ENCODE measurements at places on chromosomes 6 and 20.

- no peak for DNase-seq
Observed at GRCh38 chr6:166705069-166705468, 78.0 kb upstream of the RPS6KA2 start.

DNA sequence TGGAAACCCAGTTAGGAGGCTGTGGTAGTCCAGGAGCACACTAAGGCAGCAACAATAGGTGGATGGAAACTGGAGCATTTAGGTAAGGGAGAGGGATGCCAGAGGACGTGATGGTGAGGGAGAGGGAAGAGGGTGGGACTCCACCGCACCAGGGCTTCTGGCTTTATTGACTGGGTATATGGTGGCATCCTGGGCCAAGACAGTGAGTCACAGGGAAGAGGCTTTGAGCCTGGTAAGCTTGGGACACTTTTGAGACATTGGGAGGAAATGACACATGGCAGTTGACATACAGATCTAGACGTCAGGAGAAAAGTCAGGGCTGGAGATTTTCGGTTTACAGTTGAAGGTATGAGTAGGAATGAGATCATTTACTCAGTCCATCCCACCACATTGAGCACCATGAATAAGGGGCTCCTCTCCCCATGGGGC is 14.9 kb downstream of the NT5E start:
- DNase-seq = no peak

- no peak for DNase-seq
Observed at GRCh38 chr6:3841711-3842565, 7.2 kb upstream of the FAM50B start.

DNA sequence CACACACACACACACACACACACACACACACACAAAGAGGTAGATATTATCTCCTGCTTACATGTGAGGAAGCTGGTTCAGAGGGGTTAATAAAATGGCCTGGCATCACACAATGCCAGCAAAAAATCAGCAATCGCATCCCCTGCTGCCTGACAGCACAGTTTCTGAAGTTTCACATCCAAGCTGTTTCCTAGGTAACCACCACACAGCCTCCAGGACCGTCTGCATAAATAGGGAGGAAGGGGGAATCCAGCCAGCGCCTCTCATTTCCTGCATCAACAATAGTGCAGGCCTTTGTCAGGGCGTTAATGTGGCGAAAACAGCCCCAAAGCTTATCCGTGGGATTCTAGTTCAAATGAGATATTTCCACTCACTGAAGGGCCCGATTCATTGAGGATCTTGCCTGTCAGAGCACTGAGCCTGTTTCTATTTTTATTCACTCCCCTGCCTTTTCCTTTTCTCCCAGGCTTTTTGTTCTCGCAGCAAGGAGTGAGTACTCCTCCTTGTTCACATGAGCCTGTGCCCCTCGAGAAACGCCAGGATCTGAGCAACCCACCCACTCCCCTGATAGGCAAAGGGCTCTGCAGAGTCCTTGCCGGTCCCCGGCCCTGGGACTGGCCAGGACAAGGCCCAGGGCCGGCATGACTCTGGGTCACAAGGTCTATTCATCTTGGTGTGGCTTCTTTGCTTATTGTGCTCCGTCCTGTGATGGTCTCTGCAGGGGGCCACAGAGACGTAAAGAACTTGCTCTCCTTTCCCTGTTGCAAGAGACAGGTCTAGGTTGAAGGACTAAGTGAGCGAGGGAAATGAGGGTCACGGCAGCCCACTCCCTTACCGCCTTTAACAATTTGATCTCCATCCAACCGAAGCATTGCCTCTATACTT is 32.7 kb downstream of the TUBB2B start:
- DNase-seq = no peak

GRCh38 chr20:31739550-31739977 is 474 bp downstream of the TPX2 start:
- DNase-seq = no peak

DNA sequence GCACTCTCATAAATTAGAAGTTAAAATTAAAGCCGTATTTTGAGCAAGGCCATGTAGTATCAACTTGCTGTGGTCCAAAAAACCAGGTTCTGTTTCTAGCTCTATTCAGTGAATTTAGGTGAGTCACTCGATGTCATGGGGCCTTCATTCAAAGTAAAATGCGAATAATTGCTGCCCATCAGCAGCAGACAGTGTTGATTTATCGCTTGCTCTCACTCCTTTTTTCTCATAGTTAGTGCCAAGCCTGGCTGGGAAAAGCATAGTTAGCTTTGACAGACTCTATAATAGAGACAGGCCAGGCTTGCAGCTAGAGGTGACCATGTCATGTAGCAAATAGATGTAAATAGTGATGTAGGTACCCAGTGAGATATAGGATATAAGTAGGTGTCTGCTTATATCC is 136.0 kb downstream of the EDN1 start:
- DNase-seq = no peak

- DNase-seq = no peak
Observed at GRCh38 chr20:22826306-22827230, 208.5 kb upstream of the SSTR4 start.

DNA sequence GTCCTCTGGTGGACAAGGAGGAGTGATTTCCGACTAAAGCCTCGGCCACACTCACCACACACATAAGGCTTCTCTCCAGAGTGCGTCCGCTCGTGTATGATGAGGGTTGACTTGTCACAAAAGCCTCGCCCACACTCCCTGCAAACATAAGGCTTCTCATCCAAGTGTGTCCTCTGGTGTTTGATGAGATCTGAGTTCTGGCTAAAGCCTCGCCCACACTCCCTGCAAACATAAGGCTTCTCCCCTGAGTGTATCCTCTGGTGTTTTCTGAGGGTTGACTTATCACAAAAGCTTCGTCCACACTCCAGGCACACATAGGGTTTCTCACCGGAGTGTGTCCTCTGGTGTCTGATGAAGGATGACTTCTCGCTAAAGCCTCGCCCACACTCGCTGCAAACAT is 12.9 kb upstream of the SNRPB start:
- DNase-seq = no peak

DNA sequence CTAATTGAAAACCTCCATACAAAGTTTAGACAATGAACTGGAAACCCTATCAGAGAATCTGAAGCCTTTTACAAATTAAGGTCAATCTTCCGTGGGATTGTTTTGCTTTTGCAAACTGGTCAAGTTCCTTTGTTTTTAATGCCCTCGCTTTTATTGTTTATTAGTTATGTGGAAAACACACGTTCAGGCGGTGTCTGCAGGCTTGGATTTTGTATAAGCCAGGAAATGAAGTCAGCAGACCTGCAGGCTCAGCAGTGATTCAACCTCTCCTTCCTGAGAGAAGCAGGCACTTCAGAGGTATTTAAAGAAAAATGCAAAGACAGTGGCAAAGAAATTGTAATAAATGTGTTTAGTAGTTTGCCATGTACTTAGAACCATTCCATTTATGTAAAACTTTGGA is 103.4 kb upstream of the PDE10A start:
- no peak for DNase-seq

- DNase-seq = no peak
Observed at GRCh38 chr6:41334482-41335040, 847 bp upstream of the NCR2 start.

DNA sequence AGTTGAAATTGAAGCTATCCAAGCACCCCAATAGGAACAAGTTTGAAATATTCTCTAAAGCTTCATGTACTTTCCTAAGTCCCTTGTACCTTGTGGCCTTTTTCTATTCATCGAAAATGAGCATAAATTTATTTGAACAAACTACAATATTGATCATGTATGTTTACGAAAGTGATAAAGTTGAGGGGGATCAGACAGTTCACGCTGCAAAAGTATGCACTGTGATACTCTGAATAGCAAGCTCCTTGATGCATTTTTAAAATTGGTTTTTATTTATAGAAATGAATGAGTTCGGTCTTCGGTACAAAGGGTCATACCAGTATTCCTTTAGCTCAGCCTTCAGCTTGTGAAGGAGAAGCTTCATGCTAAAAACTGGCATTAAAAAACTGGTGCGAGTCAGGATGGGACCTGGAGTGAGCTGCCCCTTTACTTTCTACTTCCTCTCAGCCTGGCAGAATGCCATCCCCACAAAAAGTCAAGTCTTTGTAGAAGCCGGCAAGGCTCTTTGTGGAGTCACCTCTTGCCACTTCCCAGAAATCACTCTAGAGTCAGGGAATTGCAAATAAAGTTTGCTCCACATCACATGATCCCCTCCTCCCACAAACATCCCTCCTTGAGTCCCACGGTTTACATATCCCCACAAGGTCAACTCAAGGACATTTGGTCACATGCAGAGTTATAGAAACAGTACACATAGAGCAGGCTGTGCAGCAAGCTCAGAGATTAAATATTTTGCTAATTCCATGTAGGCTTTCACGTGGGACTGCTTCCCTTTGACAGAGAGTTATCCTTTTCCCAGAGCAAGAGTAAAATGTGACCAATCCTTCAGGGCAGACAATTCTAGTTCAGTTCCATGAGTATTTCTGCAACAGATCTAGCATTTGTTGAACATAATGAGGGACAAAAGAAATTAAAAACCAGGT is 34.6 kb upstream of the ADGRF1 start:
- DNase-seq = no peak

DNA sequence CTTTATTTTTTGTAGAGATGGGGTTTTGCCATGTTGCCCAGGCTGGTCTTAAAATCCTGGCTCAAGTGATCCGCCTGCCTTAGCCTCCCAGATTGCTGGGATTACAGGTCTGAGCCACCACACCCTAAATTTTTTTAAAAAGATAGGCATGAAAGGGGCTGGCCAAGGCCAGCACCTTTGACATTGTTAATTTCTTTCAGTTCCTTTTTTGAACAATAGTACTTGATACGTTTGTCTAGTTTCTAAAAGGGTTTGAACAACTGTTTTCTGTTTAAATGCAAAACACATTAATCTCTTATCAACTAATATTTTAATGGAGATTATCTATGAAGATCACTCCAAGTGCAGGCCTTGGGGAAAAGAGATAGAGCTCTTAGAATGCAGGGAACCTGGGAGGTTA is 37.6 kb upstream of the PTPRK start:
- no peak for DNase-seq

- no peak for DNase-seq
Observed at GRCh38 chr6:114407426-114408035, 64.7 kb upstream of the HS3ST5 start.

Measured in activated T-cell treated with anti-CD3 and anti-CD28 coated beads for 48 hours (primary cell).